Activated naive CD8-positive, alpha-beta T cell treated with anti-CD3 and anti-CD28 coated beads, Interleukin-2, amount 10 ng/mL, durations not matched to agents 7 days and 5 days (primary cell): ENCODE measurements at places on chromosomes 2 and 18. TPM values are rescaled to one million over a fixed set of nuclear protein-coding genes. Genes with fewer than 3 reads are reported as not detected.

DNA sequence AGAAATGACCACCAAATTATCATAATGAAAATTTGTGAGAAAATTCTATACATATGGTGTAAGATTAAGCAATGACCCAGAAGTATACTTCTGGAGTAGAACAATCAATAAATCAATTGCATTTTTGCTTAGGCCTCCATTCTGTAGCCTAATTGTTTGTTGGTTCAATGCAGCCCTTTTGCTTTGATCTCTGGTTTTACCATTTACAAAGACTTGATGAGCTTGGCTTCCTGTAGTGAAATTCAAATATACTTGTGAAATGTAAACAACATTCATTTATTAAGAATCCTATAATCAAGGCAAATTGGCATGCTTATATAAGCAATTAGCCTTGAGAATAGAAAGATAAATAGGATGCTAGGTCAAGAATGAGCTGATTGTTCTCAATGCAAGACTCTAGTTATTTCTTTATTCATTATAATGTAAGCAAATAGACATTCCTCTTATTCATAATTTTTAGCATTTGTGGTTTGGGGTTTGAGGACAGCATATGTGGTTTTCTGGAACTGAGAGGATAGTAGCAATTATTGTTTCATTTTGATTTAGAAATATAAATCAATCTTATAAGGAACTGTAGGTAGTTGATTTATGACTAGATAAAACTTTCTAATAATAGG, 9.7 kb downstream of the FMNL2 start:
- no peak overlapping the region for H3K27ac ChIP-seq
- H3K36me3 ChIP-seq = no peaks in the 10 kb centered on the region
- no peaks in the 10 kb centered on the region for H3K4me1 ChIP-seq
- no peak overlapping the region for H3K4me3 ChIP-seq
- no peak for DNase-seq

The MEP1B gene
- total RNA-seq = not detected

GRCh38 chr2:222439692-222440091, 15.3 kb downstream of the SGPP2 start:
- no peaks in the 10 kb centered on the region for H3K4me1 ChIP-seq
- no peaks in the 10 kb centered on the region for H3K36me3 ChIP-seq
- H3K27me3 ChIP-seq = peaks cover 2% of the 10 kb centered on the region
- H3K4me3 ChIP-seq = no peak overlapping the region

GRCh38 chr2:172704072-172704936, 31.3 kb upstream of the RAPGEF4 start:
- peaks cover 9% of the 10 kb centered on the region for H3K27me3 ChIP-seq
- H3K4me3 ChIP-seq = no peak overlapping the region
- no peak for DNase-seq
- H3K36me3 ChIP-seq = no peaks in the 10 kb centered on the region
- no peak overlapping the region for H3K27ac ChIP-seq

DNA sequence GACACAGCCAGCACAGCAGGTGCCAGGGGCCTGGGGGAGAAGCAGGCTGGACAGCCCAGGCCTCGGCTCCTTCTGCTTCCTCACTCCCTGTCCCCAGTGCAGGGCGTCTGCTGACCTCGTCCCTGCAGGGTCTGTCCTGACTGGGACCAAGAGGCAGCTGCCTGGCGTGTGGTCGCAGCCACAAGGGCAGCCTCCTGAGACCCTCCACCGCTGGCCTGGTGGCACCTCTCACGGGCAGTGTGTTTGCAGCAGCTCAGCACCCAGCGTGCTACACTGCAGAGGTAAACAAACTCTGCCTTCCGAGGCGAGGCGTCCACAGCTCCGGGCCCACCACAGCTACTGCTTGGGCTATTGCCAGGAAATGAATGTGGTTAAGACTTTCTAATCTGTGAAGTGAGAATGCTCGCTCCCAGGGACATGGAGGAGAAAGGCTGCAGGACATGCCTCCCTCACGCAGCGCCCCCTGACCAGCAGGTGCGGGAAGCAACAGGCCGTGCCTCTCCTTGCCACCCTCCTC, 46.1 kb upstream of the HPCAL1 start:
- no peak overlapping the region for H3K4me3 ChIP-seq
- DNase-seq = no peak
- no peak overlapping the region for H3K27ac ChIP-seq
- H3K27me3 ChIP-seq = peaks cover 5% of the 10 kb centered on the region
- no peaks in the 10 kb centered on the region for H3K36me3 ChIP-seq
- peaks cover 3% of the 10 kb centered on the region for H3K4me1 ChIP-seq

GRCh38 chr2:126739141-126739540, 83.2 kb downstream of the GYPC start:
- H3K27me3 ChIP-seq = peaks cover 2% of the 10 kb centered on the region
- H3K27ac ChIP-seq = no peak overlapping the region
- H3K4me1 ChIP-seq = peaks cover 2% of the 10 kb centered on the region
- H3K4me3 ChIP-seq = no peak overlapping the region
- H3K36me3 ChIP-seq = no peaks in the 10 kb centered on the region

The ALPG gene
- not detected for total RNA-seq

- no peaks in the 10 kb centered on the region for H3K27me3 ChIP-seq
- H3K4me1 ChIP-seq = peaks cover 12% of the 10 kb centered on the region
- H3K27ac ChIP-seq = no peak overlapping the region
- no peak for DNase-seq
Observed at GRCh38 chr2:216164576-216164975, 55.4 kb downstream of the XRCC5 start.

DNA sequence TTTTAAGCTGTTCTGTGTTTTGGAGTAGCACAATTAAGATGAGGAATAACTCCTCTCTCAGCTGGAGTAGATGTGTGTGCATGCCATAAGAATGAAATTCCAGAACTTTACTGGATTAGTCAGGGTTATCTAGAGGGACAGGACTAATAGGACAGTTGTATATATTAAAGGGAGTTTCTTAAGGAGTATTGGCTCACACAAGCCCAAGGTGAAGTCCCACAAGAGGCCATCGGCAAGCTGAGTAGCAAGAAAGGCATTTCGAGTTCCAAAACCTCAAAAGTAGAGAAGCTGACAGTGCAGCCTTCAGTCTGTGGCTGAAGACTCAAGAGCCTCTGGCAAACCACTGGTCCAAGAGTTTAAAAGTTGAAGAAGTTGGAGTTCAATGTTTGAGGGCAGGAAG, 113.7 kb downstream of the RIT2 start:
- no peaks in the 10 kb centered on the region for H3K36me3 ChIP-seq
- no peak for DNase-seq
- no peak overlapping the region for H3K4me3 ChIP-seq
- H3K27me3 ChIP-seq = no peaks in the 10 kb centered on the region

The SNX17 gene
- total RNA-seq = 116 TPM

- H3K4me1 ChIP-seq = no peaks in the 10 kb centered on the region
- no peak overlapping the region for H3K27ac ChIP-seq
- no peak overlapping the region for H3K4me3 ChIP-seq
- DNase-seq = no peak
- H3K36me3 ChIP-seq = peaks cover 1% of the 10 kb centered on the region
- H3K27me3 ChIP-seq = peaks cover 20% of the 10 kb centered on the region
Observed at GRCh38 chr18:37529863-37530262, 35.7 kb downstream of the CELF4 start.

The ERFE gene
- 0.42 TPM for total RNA-seq

The FSHR gene
- total RNA-seq = not detected

The FASTKD1 gene
- total RNA-seq = 35.0 TPM

DNA sequence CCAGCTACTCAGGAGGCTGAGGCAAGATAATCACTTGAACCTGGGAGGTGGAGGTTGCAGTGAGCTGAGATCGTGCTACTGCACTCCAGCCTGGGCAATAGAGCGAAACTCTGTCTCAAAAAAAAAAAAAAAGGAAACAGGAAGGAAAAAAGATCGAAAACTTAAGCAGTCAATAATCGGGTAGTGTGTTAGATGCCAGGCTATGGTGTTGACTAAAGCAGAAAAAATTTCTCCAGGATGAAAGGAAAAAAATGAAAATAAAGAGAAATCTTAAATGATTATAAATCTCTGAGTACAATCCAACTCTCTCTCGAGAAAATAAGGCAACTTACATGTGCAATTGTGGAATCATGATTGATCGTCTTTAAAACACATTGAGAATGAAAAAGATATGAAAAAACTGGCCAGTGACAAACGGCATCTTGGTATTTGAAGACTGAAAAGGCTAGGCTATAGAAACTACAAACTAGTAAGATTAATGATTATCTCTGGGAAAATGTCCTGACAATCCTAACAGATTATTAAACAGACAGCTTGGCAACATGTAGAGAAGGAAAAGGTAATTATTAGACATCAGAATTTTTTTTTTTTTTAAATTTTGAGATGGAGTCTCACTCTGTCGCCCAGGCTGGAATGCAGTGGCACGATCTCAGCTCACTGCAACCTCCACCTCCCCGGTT, 16.3 kb upstream of the EPHA4 start:
- peaks cover 8% of the 10 kb centered on the region for H3K27me3 ChIP-seq
- DNase-seq = no peak
- H3K27ac ChIP-seq = no peak overlapping the region
- no peak overlapping the region for H3K4me3 ChIP-seq
